NCI-H1092 treated with DMSO at 0.1 percent for 48 hours (cell line): ENCODE measurements at places on chromosomes 12 and 14.

GRCh38 chr14:55979096-55979495 lies 139.1 kb upstream of the PELI2 start:
- peak; percentile 57 for DNase-seq

- no peak for DNase-seq
Observed at GRCh38 chr12:106113824-106114446, 24.8 kb downstream of the NUAK1 start.

GRCh38 chr12:109053382-109054123 lies 1.2 kb downstream of the USP30 start:
- DNase-seq = no peak

DNA sequence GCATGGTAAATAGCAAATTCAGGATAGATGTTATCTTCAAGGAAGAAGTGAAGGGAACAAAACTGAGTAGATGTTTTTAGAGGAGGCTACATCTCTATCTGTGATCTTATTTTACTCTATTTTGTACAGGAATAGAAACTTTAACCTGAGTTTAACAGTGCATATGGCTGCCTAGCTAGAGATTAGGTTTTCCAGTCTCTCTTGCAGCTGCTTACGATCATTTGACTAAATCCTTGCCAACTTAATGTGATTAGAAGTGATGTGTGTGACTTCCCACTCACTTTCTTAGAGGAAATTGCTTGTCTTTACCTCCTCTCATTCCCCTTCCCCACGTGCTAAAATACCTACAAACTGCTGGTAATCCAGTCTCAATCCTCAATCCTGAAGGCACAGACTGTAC lies 26.5 kb upstream of the SLC15A5 start:
- no peak for DNase-seq

DNA sequence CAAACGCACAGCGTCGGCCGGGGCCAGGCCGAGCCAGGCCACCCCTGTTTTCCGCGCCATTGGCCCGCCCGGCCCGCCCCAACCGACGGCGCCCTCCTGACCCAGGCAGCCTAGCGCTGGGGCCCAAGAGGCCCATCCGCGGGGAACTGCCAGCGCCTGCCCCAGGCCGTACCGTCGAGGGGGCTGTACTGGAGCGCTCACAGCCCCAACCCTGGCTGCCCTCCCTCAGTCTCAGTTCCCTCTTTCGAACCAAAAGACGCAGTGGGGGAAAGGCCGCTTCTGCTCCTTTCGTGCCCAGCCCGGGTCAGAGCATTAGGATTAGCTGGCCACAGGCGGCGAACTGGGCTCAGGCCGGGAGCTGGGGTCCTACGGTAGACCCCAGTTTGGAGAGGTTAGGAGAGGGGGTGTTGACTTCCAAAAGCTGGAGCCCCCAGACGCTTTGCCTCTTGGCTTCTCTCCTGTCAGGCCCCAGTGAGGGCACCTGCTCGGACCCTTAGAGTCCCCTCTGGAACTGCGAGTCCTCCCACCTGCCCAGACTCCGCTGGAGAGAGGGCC lies 1.9 kb downstream of the NKX2-1 start:
- DNase-seq = peak; percentile 82

- peak; percentile 18 for DNase-seq
Observed at GRCh38 chr14:52473557-52473956, 78.7 kb downstream of the TXNDC16 start.

DNA sequence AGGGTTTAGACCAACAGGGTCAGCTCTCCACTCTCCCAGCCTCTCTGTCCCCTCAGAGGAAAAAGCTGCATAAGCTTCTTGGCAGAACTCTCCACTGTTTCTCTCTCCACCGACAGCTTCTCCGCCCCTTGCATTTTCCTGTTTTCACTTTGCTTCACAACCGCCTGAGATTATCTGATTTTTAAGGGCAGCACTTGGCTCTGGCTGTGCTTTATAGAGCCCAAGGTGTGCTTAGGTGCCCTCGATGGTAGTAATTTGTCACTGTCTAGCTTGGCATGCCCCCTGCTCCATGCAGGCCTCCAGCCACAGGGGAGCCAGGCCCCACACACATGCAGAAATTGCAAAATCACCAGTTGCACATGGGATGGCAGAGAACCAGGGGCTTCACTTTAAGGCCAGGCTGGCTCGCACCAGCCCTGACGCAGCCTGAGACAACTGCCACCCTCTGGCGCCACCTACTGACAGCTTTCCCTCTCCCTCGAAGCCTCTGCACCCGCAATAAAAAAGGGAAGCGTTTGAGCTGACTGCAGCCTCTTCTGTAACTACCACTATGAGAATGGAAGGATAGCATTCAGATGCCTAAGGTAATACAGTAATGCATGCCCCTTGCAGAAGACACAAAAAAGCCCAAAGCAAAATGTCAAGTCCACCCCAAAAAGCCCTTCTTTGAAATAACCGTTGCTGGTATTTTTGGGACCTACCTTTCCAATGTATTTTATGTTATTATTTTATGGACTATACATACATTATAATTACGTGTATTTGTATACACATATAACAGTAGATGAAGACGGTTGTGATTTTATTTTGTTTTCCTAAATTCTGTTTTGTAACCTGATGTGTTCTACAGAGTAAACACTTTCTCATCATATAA lies 32.0 kb upstream of the RIMBP2 start:
- DNase-seq = peak; percentile 82

DNA sequence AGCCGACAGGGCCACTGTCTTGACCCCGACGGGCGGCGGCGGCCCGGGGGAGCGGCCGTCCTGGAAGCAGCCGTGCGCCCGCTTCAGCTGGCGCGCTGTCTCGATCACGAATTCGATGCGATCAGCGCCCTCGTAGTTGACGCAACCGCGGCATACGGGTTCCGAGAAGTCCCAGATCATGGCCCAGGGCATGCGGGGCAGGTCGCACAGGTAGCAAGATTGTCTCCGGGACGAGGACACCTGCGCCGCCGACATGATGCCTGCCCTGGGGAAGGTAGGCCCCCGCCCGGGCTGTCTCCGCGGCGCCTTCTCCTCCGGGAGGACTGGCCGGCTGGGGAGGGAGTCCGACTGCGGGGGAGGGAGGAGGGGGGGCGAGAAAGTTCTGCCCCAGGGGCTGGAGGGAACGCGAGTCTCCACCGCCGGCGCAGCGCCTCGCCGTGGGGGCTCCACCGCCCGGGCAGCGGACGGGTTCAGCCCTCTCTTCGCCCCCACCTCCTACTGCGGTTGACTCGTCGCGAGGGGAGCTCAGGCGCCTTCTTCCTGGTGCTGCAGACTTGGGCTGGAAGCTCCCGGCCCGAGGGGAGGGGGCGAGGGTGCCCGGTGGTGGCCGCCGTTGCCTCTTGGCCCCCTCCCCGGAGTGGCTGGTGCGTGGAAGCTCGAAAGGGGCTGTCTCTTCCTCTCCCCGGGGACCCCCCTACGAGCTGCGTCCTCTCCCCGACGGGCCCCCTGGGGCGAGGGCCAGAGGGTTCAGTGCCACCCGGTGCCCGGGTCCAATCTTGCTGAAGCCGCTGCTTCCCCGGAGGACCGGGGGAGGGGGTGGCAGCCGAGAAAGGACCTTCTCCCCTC lies 747 bp downstream of the IRF2BPL start:
- peak; percentile 79 for DNase-seq

DNA sequence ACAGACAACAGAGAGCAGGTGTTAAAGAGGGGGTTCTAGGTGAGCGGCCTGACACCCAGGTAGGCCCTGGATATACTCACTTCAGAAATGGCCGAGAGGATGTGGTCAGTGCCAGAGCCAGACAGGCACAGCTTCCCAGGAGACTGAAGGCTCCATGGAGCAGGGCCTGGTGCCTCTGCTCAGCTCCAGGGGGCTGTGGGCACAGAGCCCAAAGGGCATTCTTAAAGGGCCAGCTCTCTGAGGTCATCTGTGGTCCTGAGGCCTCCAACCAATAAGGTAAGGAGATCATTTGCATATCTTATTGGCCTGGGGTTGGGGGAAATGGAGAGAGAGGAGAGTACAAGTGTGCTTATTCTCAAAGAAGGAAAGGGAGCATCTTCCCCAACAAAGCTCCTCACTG lies 9.7 kb upstream of the PCK2 start:
- no peak for DNase-seq

GRCh38 chr14:67806246-67806645 lies 10.1 kb downstream of the ZFYVE26 start:
- DNase-seq = no peak

GRCh38 chr12:12010277-12011039 lies 60.3 kb upstream of the BCL2L14 start:
- DNase-seq = no peak

DNA sequence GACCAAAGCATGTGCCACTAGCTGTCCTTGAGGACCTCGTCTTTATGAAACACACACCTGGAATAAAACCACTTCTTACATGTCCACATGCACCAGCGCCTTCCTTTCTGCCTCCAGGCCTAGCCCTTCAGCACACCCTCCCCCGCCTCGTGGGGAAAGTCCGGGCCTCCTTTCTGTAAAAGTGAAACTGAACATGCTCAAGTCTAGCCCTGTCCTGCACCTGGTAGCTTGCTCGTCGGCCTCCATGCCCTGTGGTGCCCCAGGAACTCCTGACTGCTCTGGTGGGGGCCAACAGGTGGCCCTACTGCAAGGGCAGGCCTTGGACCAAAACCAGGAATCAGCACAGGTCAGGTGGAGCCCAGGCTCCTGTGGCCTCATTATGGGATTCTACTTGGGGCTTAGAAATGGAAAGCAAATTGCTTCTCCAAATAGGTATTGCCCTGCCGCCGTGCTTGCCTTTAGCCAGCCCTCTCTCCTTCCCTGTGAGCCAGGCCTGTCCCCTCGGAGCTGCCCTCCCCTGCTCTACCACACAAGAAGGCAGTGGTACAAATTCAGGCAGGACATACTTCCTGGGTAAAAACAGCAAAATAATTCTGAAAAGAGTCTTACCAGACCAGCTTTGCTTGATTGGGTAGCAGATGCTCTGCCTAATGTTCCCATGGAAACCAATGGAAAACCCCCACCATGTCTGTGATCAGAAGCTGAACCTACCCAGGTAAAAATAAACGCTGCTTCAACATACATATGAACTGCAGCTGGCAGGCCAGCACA lies 43.5 kb downstream of the ERH start:
- DNase-seq = no peak

GRCh38 chr14:49754570-49755097 lies 13.3 kb upstream of the KLHDC2 start:
- DNase-seq = no peak

DNA sequence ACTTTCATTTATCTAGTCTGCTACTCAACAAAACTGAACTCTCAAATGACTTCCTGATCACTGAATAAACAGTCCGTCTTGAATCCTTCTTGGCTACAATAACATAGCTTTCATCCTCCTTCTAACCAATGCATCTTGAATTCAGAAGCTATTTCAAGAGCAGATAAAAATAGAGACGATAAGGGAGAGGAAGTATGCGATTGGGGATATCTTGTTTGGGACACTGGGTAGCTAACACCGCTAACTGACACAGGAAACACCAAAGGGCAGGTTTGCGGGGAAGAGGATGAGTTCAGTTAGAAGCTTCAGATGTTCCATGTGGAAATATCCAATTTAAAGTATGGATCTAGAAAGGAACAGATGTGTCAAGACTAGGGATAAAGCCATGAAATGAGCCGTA lies 102.5 kb downstream of the SLC41A2 start:
- no peak for DNase-seq

DNA sequence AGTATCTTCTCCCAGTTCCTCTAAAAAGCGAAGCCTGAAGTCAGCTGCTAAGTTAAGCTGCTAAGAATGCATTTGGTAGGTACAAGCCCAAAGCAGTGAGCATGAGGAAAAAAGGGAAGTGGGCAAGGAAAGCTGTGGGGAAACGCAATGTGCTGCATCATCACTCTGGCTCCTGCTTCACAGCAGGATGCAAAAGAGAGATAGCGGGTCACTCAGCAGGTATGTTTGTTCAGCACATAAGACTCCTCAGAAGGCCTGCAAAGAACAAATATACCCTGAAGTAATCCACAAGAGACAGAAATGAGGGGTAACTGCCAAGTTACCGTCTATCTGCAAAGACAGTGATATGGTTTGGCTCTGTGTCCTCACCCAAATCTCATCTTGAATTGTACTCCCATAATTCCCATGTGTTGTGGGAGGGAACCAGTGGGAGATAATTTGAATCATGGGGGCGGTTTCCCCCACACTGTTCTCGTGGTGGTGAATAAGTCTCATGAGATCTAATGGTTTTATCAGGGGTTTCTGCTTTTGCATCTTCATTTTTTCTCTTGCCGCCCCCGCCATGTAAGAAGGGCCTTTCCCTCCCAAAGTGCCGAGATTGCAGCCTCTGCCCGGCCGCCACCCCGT lies 127.4 kb upstream of the EGLN3 start:
- DNase-seq = no peak

GRCh38 chr12:64387197-64387816 lies 3.3 kb downstream of the C12orf56 start:
- no peak for DNase-seq

DNA sequence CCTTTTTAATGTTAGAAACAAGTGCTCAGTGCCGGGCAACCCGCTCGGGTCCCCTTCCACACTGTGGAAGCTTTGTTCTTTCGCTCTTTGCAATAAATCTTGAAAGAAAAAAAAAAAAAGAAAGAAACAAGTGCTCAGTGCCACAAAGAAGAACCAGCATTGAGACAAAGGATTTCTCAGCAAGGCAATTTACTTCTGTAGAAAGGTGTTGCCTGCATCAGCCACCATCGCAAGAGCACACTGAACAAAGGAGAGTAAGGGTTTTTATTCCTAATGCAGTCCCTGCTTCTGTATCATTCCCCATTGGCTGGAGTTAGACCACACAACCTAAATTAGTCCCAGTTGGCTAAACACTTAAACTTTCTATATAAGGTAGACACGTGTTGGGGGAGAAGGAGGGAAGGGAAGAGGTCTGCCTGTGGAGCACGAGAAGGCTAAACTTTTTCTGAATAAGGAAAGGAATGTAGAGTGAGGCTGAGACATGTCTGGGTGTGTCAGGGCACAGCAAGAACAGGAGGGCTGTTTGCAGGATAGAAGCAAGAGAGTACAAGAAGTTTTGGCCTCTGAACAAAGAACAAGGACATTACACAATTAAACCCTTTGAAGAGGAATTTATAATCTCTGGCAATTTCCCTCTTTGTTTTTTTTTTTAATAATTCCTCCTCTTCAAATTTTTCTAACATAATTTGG lies 21.4 kb downstream of the KLRF2 start:
- no peak for DNase-seq

DNA sequence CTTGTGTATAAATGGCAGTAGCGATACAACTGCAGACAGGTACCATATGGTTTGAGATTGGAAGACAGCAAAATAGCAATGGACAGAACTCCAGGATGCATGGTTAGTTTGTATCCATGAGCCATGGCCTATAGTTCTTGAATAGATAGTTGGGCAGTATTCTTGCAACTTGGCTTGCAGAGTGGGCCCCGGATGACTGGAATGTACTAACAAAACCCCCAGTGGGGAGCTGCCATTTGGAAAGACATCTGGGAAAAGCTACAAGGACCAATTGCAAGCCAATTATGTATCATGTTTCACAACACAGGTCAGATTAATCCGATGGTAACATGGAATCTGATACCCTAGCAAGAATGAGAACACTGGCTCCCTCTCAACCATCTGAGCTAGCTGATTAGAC lies 279.6 kb downstream of the RERGL start:
- peak; percentile 8 for DNase-seq

- DNase-seq = no peak
Observed at GRCh38 chr14:89330236-89331002, 86.6 kb downstream of the FOXN3 start.
